HFFc6 (cell line): ENCODE measurements at places on chromosomes 11 and 22. TPM values are rescaled to one million over a fixed set of nuclear protein-coding genes. Genes with fewer than 3 reads are reported as not detected.

Gene HEPHL1
- total RNA-seq: not detected in 3 replicates

Gene MPZL3
- total RNA-seq: 0.21 to 0.22 TPM in 2 of 3 replicates, not detected in the other

GRCh38 chr11:83410605-83411565 lies 124.7 kb upstream of the CCDC90B start:
- no peak overlapping the region for H3K4me3 ChIP-seq
- no peaks in the 10 kb centered on the region for H3K36me3 ChIP-seq
- no peak overlapping the region for H3K27ac ChIP-seq
- H3K27me3 ChIP-seq: no peaks in the 10 kb centered on the region; the same call in 1 of the 2 replicates
- H3K4me1 ChIP-seq: no peaks in the 10 kb centered on the region

Gene ATF4
- total RNA-seq: 237 to 247 TPM (median 239 TPM) in 3 replicates

Gene FXYD2
- total RNA-seq: not detected in 3 replicates

Gene TSGA10IP
- total RNA-seq: 0.27 TPM in 1 of 3 replicates, not detected in the others

- peaks cover 92% of the 10 kb centered on the region for H3K4me1 ChIP-seq
- peak; percentile 48 for DNase-seq
- H3K36me3 ChIP-seq: peaks cover 7% of the 10 kb centered on the region
- peak overlapping the region; percentile 80 for H3K27ac ChIP-seq
- peaks cover 4% of the 10 kb centered on the region for H3K27me3 ChIP-seq
- H3K4me3 ChIP-seq: peak overlapping the region; percentile 4; the same call in 1 of the 2 replicates
Observed at GRCh38 chr11:12840871-12841660, 166.8 kb downstream of the TEAD1 start.
